Kidney (tissue), 22 donors: ENCODE measurements at places on chromosomes 3 and 15. TPM values are rescaled to one million over a fixed set of nuclear protein-coding genes. Genes with fewer than 3 reads are reported as not detected.

The BTBD1 gene
- 52.0 TPM for total RNA-seq

- no peaks in the 10 kb centered on the region for H3K36me3 ChIP-seq
- no peak overlapping the region for H3K27ac ChIP-seq
- no peaks in the 10 kb centered on the region for H3K27me3 ChIP-seq
- H3K4me3 ChIP-seq, result no peak overlapping the region
- no peak for DNase-seq
- no peaks in the 10 kb centered on the region for H3K4me1 ChIP-seq
Observed at GRCh38 chr3:193980326-193980725, 155.6 kb upstream of the HES1 start.

The KIF7 gene
- 4.2 TPM for total RNA-seq

GRCh38 chr15:66278671-66279070 is 14.7 kb upstream of the DIS3L start:
- H3K27ac ChIP-seq, result no peak overlapping the region
- no peaks in the 10 kb centered on the region for H3K36me3 ChIP-seq
- no peaks in the 10 kb centered on the region for H3K4me1 ChIP-seq

The HDC gene
- 12.9 TPM for total RNA-seq
